ENCODE measurements at places on chromosomes 2 and 18. TPM values are rescaled to one million over a fixed set of nuclear protein-coding genes. Genes with fewer than 3 reads are reported as not detected.

The TUBA3E gene
- 129 TPM for total RNA-seq

GRCh38 chr2:190587106-190587505 is 52.6 kb upstream of the NEMP2 start:
- H3K36me3 ChIP-seq, result no peaks in the 10 kb centered on the region
- H3K27me3 ChIP-seq, result no peaks in the 10 kb centered on the region
- no peak overlapping the region for H3K27ac ChIP-seq
- DNase-seq, result no peak

- no peaks in the 10 kb centered on the region for H3K4me1 ChIP-seq
- H3K27me3 ChIP-seq, result no peaks in the 10 kb centered on the region
- H3K36me3 ChIP-seq, result no peaks in the 10 kb centered on the region
Measured at GRCh38 chr2:180524499-180524898, 455.9 kb upstream of the UBE2E3 start.

The CRYGC gene
- total RNA-seq, result 2.2 TPM

GRCh38 chr2:12737738-12738485 is 21.2 kb downstream of the TRIB2 start:
- no peak for DNase-seq
- H3K27ac ChIP-seq, result peak overlapping the region; percentile 86
- H3K4me1 ChIP-seq, result peaks cover 59% of the 10 kb centered on the region

The HJURP gene
- total RNA-seq, result 13.9 TPM

The FEV gene
- total RNA-seq, result not detected

The NMUR1 gene
- 3.7 TPM for total RNA-seq

DNA sequence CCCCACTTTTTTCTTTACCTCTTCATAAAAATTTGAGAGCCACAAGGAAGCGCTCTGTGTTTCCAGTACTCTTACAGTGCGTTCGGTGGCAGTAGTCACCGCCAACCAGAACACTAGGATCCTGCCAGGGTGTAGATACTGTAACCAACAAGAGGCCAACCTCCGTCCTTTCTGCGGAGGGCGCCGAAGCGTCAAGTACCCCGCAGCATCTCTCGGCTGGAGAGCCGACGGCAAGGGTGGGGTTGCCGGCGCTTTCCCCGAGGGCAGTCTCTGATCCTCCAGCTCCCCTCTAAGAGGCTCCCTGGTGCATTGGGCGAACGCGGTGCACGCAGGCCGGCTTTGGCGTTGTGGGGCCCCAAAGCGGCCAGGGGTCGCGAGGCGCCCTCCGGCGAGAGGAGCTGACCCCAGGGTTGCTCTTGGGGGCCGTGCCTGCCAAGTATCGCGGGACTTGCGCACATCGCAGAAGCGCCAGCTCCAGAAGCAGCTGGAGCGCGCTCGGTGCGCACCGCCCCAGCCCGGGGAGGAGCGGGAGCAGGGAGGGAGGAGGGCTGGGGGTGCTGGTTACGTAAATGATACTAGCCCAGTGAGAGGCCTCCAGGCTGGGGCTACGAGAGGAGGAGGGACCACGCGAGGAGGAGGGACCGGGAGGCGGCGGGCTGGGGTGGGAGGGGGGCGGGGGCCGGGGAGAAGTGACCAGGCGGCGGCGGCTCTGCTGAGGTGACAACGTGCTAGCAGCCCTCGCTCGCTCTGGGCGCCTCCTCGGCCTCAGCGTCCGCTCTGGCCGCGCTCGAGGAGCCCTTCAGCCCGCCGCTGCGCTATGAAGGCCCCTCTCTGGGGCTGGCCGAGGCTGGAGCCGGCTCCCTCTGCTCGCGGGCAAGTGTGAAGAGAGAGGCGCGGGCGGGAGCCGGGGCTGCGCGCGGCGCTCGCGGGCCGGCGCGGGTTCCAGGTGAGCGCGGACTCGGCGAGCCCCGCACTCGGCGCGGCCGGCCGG is at the start of gene GALNT13:
Gene GALNT13, plus strand, starts transcription at position 692 of the 991 bp plus-strand sequence.
- no peaks in the 10 kb centered on the region for H3K36me3 ChIP-seq
- no peak within 1 kb of the TSS for H3K27ac ChIP-seq
- peak; percentile 61 for DNase-seq
- peak within 1 kb of the TSS; percentile 36 for H3K4me3 ChIP-seq

DNA sequence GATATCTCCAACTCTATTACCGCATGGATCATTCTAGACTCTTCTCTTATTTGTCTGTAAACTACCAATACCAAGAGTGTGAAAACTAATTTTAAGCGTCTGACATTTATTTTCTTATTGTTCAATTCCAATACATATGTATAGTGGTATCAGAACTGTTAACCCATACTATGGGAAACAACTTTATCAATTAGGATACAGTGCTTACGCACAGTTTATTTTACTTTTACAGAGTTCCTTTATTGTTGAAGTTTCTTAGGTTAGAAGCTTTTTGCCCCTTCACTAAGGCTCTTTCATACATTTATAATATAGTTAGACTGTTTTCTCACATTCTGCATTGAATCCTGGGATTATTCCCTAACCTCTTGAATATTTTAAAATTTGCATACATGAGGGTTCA is 198.8 kb upstream of the RGPD4 start:
- no peak overlapping the region for H3K27ac ChIP-seq
- H3K27me3 ChIP-seq, result no peaks in the 10 kb centered on the region
- no peak for DNase-seq
- H3K4me3 ChIP-seq, result no peak overlapping the region
- no peaks in the 10 kb centered on the region for H3K4me1 ChIP-seq
- no peaks in the 10 kb centered on the region for H3K36me3 ChIP-seq

DNA sequence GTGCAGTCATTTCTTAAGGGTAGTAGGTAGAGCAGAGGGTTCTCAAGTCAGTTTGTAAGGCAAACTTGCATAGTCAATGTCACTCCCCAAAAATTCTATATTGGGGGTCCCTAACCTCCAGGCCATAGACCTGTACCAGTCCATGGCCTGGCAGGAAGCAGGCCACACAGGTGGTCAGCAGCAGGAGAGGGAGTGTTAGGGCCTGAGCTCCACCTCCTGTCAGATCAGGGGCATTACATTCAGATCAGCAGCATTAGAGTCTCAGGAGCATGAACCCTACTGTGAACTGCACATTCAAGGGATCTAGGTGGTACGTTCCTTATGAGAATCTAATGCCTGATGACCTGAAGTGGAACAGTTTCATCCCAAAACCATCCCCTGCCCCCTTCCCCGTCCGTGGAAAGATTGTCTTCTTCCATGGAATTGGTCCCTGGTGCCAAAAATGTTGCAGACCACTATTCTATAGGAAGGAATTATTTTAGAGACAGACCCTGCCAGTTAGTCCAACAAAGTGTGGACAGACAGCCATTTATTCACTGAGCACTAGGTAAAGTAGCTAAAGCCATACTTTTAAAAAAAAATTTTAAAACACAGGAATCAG is 6.7 kb downstream of the COA5 start:
- no peak overlapping the region for H3K4me3 ChIP-seq
- H3K36me3 ChIP-seq, result no peaks in the 10 kb centered on the region
- no peak overlapping the region for H3K27ac ChIP-seq

The PLCD4 gene
- 9.0 TPM for total RNA-seq

The RRM2 gene
- total RNA-seq, result 18.1 TPM

The NABP1 gene
- total RNA-seq, result 65.8 TPM

GRCh38 chr2:47056374-47056773 is 98.7 kb downstream of the STPG4 start:
- H3K4me1 ChIP-seq, result peaks cover 51% of the 10 kb centered on the region
- H3K4me3 ChIP-seq, result no peak overlapping the region
- no peaks in the 10 kb centered on the region for H3K27me3 ChIP-seq
- H3K36me3 ChIP-seq, result no peaks in the 10 kb centered on the region
- H3K27ac ChIP-seq, result peak overlapping the region; percentile 83

GRCh38 chr2:238263204-238264071 is 23.6 kb upstream of the HES6 start:
- H3K4me1 ChIP-seq, result peaks cover 15% of the 10 kb centered on the region
- no peaks in the 10 kb centered on the region for H3K27me3 ChIP-seq
- DNase-seq, result peak; percentile 96

- no peaks in the 10 kb centered on the region for H3K4me1 ChIP-seq
- H3K27me3 ChIP-seq, result no peaks in the 10 kb centered on the region
- H3K27ac ChIP-seq, result no peak overlapping the region
- no peak for DNase-seq
- H3K4me3 ChIP-seq, result no peak overlapping the region
Measured at GRCh38 chr2:179393481-179393880, 128.8 kb upstream of the SESTD1 start.

DNA sequence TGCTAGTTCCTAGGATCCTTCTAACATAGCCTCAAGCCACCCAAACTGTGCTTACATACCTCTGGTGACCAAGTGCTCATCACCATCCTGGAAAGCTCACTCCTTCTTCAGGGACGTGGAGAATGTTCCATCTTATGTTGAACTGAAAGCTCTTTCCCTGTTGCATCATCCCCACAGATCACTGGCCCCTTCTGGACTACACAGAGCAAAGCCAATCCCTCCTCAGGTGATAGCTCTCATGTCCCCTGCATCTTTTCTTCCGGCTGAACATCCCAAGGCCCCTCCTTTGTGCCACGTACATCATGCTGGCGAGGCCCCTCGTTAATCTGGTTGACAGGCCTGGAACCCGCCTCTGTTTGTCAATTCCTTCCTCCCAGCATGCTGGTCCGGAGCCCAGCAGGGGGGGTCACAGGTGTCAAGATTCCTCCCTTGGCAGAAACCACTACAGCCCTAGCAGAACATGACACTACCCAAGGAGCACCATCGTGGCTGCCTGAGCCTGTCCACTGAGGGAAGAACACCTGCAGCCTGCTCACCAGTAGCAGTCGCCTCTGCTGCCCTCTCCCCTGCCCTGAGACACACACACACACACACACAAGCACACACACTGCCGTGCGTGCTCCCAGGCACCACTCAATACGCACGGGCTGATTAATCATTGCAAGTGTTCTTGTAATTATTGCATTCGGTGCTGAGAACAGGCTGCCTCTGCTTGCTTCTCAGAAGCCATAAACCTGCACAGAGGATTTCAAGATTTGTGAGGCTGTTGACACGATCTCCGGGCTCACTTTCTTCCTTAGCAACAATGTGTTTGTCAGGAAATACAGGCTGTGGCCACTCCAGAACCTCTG is 6.3 kb upstream of the KCNK3 start:
- DNase-seq, result no peak
- H3K27me3 ChIP-seq, result no peaks in the 10 kb centered on the region
- no peak overlapping the region for H3K4me3 ChIP-seq
- no peaks in the 10 kb centered on the region for H3K36me3 ChIP-seq

DNA sequence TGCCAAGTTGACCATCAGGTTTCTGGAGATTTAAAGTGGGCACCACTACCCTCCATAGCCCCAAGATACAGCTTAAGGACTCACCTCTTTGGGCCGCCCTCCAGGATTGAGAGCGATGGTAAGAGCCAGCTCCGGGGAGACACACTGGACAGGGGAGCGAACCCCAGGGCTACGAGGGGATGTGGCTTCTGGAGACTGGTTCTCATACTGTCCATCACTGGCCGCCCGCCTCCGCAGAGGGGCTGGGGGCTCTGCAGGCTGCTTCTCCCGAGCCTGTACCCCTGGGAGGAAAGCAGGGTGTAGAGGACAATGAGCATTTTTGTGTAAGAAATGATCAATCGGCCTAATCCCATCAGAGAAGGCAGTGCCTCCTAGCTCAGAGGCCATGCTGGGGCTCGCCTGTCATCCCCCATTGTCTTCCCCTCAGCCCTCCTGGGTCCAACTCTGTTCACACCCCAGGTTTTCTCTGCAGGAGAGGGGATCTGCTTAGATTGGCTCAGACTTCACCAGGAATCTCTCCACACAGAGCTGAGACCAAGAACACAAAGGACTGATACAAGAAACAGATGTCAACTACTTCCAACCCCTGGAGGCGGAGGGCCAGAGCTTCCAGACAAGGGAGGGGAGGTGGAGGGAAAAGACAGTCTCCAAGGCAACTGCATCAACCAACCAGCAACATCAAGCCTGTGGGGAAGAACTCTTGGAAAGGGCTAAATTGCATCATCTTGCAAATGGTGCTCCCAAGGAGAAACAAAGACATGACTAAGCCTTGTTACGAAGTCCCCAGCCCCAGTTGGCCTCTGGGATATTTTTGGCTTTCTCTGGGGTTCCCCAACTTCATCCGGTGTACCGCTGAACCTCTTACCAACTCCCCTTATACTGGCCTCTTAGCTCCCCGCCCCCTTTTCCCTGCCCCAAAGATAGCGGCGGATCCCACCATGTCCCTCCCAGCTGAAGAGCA is 166.6 kb downstream of the TNS1 start:
- H3K4me1 ChIP-seq, result peaks cover 7% of the 10 kb centered on the region
- H3K36me3 ChIP-seq, result no peaks in the 10 kb centered on the region
- no peak overlapping the region for H3K27ac ChIP-seq
- no peaks in the 10 kb centered on the region for H3K27me3 ChIP-seq

The PID1 gene
- 15.5 TPM for total RNA-seq

The SLC9A4 gene
- total RNA-seq, result 0.31 TPM

DNA sequence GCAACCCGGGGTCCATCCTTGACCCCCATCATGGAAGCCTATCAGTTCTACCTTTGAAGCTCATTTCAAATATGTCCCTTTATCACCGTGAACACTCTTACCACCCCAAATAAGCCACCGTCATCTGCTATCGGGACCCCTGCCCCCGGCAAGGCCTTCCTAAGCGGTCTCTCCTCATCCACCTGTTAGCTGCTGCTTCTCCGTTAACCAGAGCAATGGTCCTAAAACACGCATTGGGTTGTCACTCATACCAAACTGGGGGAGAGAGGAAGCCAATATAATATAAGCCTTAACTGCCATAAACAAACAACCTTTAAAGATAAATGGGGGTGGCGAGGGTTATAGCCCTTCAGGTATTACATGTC is 680 bp downstream of the ASNSD1 start:
- DNase-seq, result no peak
- H3K4me3 ChIP-seq, result peak overlapping the region; percentile 71
- H3K27ac ChIP-seq, result no peak overlapping the region
- H3K36me3 ChIP-seq, result no peaks in the 10 kb centered on the region

Data from testis (tissue), 5 donors.